Stimulated activated CD8-positive, alpha-beta memory T cell treated with anti-CD3 and anti-CD28 coated beads, Interleukin-4, amount 100 ng/mL, for 24 hours (primary cell): ENCODE measurements at places on chromosomes 4 and X.
A peak's percentile ranks its signal among the peaks of the same experiment; 100 is the strongest.

DNA sequence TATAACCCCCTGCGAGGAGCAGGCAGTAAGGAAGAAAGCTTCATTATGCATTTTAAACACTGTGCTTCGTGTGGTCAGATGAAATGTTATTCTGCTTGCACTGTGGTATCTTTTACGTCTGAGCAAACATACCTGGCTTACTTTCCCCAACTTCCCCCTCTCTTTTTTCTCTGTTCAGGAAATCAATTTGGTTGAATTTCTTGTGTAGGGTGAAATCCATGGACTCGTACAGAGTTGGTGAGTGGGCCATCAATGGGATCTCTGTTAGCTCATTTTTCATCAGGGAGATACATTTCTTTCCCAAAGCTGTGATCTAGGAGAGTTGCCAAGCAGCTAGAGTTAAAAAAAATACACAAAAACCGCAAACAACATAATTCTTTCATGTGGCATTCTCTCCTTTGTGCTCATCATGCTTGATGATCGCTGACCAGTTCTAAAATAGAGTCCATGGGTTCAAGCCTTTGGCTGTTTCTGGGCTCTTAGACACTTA is 98.5 kb downstream of the FRAS1 start:
- no peak for DNase-seq

- peak; percentile 5 for DNase-seq
These were observed at the start of gene GK for GRCh38 chrX:30653415-30654131. Gene GK (plus strand): TSS chrX:30653423. CDS start chrX:30653538, 115 bp downstream.

DNA sequence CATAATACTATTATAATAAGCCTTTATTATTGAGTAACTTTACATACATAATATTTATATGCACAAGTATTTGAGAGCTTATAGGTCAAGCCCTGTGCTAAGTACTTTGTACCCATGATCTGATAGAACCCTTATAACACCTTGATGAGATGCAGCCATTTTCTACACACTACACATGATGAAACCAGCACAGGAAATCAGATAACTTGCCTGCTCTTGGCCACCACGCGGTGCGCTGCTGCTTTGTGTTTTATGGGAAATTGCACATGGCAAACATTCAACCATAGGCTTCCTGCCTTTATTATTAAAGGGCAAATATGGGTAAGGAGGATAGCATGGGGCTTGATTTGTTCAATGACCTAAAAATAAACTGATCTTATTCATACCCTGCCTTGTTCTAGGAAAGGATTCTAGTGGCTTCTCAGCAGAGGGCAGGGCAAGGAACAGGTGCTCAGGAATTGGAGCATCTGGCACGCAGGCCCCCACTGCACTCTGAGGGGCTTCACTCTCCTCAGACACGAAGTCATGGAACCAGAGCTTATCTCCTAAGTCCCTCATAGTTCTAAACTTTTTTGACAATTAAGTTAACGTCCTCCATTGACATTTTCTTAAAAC is 31.6 kb upstream of the NAP1L5 start:
- no peak for DNase-seq

DNA sequence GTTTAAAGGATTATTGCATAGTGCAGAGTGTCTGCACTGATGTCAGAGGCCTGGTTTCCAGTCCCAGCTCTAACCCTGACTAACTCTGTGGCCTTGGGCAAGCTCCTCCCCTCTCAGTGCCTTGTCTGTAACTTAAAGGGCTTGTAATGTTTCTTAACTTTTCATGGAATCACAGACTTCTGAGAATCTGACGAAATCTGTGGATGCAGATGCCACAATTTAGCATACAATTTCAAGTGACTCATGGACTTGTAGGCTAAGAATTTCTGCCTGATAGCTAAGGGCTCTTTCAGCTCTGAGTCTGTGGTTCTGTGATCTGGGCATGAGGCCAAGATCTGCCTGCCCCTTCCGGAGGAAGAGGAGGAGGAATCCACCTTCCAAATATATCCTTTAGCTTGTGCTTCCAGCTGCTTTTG is 236.9 kb downstream of the AR start:
- DNase-seq = no peak

- no peak for DNase-seq
These were observed 74.1 kb upstream of the PPP3CA start for GRCh38 chr4:101421386-101421785.

- DNase-seq = no peak
These were observed 207.5 kb downstream of the NSUN7 start for GRCh38 chr4:40957281-40957680.

DNA sequence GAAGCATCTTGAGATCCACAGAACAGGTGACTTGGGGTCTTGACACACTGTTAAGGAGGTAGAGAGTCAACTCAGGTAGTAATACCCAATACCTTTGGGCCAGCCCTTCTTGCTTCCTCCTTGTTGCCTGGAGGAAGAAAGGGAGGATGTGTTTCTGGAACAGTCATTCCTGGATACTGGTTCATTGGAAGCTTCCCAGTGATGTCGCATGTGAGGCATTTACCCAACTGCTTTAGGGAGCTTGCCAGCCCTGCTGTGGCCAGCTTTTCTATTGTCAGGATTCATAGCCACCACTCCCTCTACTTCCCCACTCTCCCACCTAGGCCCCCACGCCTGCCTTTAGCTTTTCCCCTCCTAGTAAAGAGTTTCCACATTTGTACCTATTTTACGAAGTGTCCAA is 310.3 kb upstream of the PRPS2 start:
- DNase-seq = no peak

DNA sequence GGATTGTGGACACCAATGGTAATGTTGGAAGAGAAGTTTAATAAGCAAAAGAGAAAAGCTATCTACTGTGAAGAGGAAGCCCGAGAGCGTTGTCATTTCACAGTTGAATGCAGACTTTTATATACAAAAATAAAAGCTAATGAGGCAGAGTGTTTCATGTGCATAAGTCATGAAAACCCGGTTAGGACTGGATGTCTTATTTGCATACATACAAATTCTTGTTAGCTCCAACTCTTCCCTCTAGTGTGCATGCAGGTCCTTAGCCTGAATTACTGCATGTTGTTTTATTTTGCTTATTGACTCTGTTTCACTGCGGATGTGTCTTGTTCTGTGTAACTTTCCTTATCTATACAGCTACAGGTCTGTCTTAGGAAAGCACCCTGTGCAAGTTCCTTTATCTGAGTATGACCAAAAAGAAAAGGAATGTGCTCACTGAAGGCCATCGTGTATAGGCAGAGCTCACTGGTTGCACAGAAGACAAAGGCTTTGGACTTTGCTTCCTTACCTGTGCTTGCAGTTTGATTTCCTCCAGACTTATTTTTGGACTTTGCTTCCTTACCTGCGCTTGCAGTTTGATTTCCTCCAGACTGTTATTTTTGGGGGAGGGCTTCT is 25.1 kb upstream of the UGT2B11 start:
- DNase-seq = no peak

GRCh38 chrX:151676196-151676595 is 19.1 kb upstream of the PRRG3 start:
- DNase-seq = no peak

- no peak for DNase-seq
These were observed 184.0 kb downstream of the UGT8 start for GRCh38 chr4:114782415-114783214.

- DNase-seq = no peak
These were observed 1011.7 kb upstream of the PCDH7 start for GRCh38 chr4:29708473-29708872.

DNA sequence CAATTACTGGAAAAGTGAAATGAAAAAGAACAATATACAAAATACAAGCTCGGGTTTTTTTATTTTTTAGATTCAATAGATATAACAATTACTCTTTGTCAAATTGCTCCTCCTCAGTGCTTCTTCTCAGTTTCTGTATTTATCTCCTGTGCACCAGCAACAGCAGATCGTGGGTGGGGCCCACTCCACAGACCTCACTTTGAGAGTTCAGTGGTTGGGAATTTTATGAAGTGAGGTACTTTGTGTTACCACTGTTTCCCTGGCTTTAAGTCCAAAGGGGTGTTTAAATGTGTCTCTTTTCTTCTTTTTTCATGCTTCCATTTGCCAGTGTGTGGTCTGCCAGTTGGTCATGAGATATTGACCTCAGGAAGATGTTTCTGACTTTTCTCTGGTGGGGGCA is 54.4 kb downstream of the KIT start:
- no peak for DNase-seq

DNA sequence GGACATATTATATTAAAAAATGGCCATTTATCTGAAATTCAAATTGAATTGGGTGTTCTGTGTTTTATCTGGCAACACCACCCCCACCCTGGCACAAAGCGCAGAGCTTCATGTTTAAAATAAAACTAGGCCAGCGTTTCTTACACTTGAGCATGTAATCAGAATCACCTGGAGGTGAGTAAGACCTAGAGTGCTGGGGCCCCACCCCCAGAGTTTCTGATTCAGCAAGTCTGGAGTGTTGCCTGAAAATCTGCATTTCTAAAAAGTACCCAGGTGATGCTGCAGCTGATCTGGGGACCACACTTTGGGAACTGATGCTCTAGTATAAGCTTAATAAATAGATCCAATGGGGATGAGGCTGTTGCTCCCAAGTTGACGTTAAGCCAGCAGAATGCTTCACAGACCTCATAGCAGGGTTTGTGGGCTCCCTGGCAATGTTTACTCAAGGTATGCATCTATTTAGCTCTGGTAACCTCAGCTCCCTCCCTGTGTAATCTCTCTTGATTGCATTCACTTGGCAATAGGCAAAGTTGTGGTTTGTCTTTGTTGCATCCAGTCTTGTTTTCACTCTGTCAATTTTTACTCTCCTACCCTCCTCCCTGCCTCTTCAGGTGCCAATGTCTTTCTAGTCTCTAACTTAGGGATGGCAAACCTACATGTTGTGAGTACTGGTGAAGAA is 99.8 kb upstream of the TEX13D start:
- DNase-seq = no peak

- no peak for DNase-seq
These were observed 20.3 kb downstream of the MEPE start for GRCh38 chr4:87853108-87853507.

DNA sequence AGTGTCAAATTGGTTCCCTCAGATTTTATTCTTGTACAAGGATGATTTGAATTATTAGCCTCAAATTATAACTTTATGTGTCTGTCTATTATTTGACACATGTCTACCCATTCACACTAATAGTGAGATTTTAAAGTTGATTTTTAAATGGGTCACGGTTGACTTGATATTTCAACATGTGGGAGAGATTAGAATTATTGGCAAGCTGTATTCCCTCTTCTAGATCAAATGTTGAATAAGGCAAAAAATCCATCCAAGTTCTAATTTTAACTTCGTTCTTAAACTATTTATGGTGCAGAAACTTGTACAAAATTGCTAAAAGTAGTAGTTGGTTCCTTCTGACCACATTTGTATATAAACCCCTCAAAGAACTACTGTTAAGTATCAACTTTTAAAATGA is 1498.0 kb downstream of the STIM2 start:
- DNase-seq = no peak

- no peak for DNase-seq
These were observed 3.1 kb upstream of the TASL start for GRCh38 chrX:30580641-30581040.

GRCh38 chr4:95539106-95539505 is 9.7 kb downstream of the UNC5C start:
- DNase-seq = no peak

DNA sequence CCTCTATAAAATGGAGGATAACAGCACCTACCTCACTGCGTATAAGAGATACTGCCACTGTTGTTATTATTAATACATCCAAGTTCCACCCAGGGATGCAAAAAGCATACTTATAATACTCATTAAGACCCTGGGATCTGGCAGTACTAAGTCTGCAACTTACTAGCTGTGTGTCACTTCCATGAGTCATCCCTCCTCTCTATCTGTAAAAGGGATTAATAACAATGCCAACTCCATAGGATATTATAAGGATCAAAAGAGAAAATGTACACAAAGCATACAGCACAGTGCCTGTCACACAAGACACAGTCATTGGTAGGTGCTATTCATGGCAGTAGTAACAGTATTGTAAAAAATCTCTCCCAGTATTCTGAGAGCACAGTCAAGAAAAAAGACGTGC is 216.7 kb downstream of the HS6ST2 start:
- DNase-seq = no peak

DNA sequence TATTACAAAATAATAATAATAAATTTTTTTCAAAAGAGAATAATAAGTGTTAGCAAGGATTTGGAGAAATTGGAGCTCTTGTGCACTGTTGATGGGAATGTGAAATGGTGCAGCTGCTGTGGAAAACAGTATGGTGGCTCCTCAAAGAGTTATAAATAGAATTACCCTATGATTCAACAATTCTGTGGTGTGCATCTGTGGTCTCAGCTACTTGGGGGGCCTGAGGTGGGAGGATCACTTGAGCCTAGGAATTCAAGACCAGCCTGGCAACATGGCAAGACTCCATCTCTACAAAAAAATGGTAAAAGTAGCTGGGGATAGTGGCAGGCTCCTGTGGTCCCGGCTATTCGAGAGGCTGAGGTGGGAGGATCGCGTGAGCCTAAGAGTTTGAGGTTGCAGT is 19.6 kb downstream of the MND1 start:
- no peak for DNase-seq

GRCh38 chr4:7787681-7788141 is 151.9 kb downstream of the AFAP1 start:
- no peak for DNase-seq

- DNase-seq = no peak
These were observed 42.6 kb downstream of the SPANXA2 start for GRCh38 chrX:141632124-141632523.

DNA sequence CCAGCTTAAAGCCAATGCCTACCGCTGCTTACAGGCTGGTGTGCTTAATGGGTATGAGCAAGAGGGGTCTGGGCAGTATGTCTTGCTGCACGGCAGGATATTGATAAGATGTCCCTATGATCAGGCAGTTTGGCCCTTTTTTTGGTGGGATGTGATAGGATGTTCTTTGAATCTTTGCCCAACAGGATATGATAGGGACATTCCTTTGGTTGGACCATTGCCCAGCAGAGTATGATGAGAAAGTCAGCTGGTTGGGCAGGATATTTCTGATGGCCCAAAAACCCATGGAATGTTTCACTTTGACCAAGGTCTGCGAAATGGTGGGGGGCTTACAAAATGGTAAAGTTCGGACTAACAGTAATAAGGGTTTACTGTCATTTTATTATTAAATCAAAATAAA is 1060.6 kb downstream of the STIM2 start:
- no peak for DNase-seq

- no peak for DNase-seq
These were observed 382.6 kb upstream of the NOCT start for GRCh38 chr4:138632856-138633579.

DNA sequence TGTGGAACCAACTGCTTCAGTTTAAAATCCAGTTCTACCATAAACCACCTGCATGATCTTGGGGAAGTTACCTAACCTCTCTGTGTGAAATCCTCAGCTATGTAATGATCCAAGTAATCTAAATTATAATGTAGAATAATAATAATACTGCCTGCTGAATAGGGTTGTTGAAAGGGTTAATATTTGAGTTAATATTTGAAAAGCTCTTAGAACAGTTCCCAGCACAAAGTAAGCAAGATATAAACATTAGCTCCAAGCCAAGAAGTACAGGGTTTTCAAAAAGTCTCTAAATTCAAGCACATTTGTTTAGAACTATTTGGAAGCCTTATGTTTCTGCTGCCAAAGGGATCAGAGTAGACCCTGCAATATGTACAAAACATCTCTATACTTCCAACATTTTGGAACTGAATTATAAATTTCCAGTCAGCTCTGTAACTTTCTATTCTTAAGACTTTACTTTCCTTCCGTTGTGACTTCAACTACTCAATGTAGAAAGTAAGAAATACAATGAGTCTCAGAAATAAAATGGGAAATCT is 76.7 kb upstream of the FAM9C start:
- no peak for DNase-seq
